KG1 (cell line): ENCODE measurements at places on chromosomes 5 and 9.

DNA sequence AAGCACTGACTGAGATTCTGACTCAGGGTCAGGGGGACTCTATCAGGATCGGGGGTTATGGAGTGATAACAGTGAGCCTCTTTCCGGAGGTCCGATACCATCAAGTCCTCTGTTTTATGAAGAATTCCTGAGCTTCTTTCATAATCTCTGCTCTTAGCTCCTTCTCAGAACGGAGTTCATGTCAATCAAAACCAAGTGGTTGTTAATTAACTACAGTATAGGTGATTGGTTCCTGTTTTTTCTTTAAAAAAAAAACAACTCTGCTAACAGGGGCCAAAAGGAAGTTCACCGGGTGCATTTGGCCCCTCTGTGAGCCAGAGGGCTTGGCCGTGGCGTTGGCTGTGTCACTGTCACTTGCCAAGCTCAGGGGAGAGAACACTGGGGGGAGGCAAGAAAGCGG, 4.0 kb downstream of the GFI1B start:
- no peak for DNase-seq

- no peak for DNase-seq
These were observed 47.7 kb upstream of the SARDH start for GRCh38 chr9:133785753-133786370.

GRCh38 chr9:112850840-112851239, 39.8 kb downstream of the SLC46A2 start:
- DNase-seq = no peak

DNA sequence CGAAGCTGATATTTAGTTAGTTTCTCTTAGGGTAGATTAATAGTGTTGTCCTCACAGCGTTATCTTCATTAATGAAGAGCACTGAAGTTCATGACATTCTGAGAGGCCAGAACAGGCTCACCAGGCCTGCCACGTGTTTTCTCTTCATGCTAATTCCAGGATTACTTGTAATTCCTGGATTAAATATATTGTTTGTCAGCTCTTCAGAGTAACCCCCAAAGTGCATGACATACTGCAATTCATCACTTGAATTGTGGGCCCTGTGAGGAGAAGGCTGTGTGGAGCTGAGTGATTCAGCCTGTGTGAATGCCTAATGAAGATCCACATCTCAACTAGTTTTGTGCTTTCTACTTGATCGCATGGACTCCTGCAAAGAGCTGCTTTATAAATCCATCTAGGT, 401.0 kb upstream of the ADAMTSL1 start:
- DNase-seq = no peak

- DNase-seq = no peak
These were observed 1414.9 kb upstream of the NUDT12 start for GRCh38 chr5:104977529-104977928.

DNA sequence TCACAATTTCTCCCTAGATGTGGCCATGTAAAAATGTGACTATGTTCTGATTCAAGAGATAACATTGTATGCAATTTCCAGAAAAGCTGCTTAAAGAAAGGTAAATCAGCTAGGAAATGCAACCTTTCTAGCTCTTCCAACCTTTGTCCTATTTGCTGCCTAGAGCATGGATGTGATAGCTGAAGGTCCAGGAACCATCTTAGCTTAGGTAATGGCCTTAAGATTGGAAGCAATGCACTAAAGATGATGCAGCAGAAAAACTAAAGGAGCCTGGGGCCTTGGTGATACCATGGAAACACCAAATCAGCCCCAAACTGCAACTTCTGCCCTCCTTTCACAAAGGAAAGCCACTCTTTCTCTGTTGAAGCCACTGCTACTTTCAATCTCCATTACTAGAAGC, 27.0 kb downstream of the CPLANE1 start:
- DNase-seq = no peak

DNA sequence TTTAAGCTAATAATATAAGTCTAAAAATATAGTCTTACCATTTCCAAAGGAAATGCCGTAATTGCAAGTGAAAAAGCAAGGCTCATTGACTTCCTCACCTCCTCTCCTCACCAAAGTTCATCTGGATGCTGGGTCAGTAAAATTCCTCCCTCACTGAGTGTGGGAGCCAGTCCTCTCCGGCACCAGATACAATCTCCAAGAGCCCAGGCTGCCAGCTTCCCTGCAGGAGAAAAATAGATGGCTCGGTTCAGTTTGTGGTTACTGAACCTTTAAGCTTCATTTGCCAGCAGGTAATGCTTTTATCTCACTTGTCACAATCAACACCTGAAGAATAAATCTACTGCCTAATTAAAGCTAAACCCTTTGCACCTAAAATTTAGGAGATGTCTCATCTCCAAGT, 115.3 kb upstream of the VLDLR start:
- no peak for DNase-seq

- no peak for DNase-seq
These were observed 8.5 kb upstream of the ANGPTL2 start for GRCh38 chr9:127130661-127131538.

DNA sequence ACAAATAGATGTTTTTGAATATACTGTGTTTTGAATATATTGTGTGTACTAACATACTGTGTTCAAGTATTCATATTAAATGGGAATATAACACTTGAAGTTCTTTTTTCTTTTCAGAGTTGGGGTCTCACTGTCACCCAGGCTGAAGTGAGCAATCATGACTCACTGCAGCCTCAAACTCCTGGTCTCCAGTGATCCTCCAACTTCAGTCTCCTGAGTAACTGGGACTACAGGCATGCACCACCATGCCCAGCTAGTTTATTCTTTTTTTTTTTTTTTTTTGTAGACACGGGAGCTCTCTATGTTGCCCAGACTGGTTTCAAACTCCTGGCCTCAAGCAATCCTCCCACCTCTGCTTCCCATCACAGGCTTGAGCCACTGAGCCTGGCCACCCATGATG, 23.2 kb upstream of the AUH start:
- DNase-seq = no peak
